Amygdala (tissue), 56 donors: ENCODE measurements at places on chromosomes 12 and 14.

- no peak for DNase-seq
These were observed 984.8 kb downstream of the TMEM121 start for GRCh38 chr14:106511006-106511799.

- no peak for DNase-seq
These were observed 29.0 kb upstream of the CMAS start for GRCh38 chr12:22016982-22017381.

- no peak for DNase-seq
These were observed 83.0 kb upstream of the CCDC196 start for GRCh38 chr14:66403183-66403582.

DNA sequence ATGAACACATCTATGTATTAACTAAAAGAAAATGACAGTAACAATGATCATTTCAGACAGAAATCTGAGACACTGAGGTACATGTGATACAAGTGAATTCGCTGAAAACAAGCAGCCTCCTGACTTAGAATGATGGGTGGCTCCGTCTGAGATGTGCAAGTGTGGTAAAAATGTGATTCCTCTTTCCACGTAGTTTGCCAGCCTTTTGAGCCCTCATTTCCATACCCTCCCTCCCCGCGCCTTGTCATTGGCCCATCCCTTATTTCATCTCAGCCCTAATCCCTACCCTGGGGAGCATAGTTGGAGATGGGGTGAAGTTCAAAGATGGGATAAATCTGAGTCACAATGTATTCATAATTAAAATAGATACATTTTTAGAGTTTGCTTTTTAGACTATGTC is 107.8 kb downstream of the BMP4 start:
- no peak for DNase-seq

DNA sequence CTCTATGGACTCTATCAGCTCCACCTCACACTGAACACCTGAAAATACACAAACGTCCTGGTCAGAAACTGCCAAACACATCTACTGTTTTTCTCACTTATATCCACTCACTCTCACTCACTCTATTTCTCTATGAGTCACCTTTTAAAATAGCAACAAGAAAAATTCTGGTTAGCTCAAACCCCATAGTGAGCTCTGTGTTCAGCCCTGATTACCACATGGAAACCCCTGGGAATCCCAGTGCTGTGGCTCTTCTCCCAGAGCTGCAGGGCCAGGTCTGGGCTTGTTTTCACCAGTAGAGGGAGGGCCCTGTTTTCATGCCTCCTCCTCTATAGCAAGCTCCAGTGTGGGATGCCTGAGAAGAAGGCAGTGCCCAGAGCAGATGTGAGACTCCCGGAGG is 1126.1 kb downstream of the TMEM121 start:
- DNase-seq, result no peak
